GM03348 (cell line): ENCODE measurements at places on chromosomes 11 and 22.

GRCh38 chr22:42270176-42270509 lies 310 bp downstream of the TCF20 start:
- DNase-seq, result no peak

DNA sequence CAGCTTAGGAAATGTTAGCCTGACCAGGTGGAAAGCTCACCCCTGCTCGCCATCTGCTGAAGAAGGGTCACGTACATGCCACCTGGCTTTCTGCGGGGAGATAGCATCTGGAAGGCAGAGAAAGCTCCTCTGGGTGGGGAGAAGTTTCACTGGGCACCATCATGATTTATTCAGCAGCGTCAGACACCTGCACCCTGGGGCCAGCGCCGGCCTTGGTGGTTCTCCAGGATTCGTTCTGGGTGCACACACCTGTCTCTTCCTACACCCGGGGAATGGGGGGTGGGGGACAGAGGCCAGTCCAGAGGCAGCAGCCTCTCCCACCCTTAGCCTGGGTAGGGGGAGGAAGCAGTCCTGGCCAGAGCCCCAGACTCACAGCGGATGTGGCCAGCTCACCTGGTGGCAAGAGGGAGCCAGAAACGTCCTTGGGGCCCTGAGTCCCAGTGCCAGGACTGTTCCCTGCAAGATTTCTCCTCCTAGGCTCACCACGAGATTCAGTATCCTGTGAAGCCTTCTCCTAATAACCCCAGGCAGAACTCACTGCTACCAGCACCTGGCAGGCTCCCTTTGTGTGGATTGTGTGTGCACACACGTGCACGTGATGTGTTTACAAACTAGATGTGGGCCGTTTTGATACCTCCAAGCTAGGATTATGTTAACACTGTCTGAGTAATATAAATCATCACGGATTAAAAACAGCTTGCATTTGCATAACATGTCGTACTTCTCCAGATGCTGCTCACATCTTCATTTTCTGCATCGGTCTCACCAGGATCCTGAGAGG lies 17.3 kb upstream of the RASD2 start:
- no peak for DNase-seq

- peak; percentile 31 for DNase-seq
Observed at GRCh38 chr11:3341298-3341697, 37.6 kb downstream of the ZNF195 start.

GRCh38 chr11:106159836-106160235 lies 82.4 kb downstream of the AASDHPPT start:
- DNase-seq, result peak; percentile 12

GRCh38 chr11:70481625-70482528 lies 83.5 kb downstream of the CTTN start:
- DNase-seq, result peak; percentile 31

DNA sequence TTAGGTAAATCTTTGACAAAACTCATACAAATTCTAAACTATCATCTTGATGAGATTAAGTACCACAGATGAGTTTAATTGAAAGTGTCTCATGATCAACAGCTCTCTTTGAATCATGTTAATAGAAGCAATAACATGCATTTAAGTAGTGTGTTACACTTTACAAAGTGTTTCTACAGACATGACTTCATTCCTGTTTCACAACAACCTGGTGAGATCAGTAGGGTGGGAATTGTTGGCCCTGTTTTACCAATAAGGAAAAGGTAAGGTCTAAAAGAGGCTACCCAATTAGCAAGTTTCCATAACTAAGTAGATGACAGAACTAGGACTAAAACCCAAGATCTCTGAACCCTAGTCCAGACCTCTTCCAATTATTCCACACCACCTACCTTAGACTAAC lies 12.7 kb upstream of the PRSS23 start:
- DNase-seq, result no peak

GRCh38 chr11:46521961-46522681 lies 71.7 kb downstream of the AMBRA1 start:
- DNase-seq, result no peak
